BJ (cell line): ENCODE measurements at places on chromosomes 16 and 17. TPM values are rescaled to one million over a fixed set of nuclear protein-coding genes. Genes with fewer than 3 reads are reported as not detected.

DNA sequence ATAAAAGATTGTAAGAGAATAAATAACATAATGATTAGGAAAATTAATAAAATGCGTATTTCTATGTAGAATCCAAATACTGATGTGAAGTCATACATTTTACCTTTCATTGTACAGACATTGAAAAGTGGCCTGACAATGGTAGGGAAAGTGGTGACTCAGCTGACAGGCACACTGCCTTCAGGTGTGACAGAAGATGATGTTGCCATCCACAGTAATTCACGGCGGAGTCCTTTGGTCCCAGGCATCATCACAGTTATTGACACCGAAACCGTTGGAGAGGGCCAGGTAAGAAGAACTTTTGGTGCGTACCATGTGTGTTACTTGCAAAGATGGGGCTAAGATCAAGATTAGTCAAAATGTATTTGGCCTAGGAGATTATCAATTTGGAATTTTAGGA, 232.8 kb downstream of the BCAS3 start:
- DNase-seq, result no peak

DNA sequence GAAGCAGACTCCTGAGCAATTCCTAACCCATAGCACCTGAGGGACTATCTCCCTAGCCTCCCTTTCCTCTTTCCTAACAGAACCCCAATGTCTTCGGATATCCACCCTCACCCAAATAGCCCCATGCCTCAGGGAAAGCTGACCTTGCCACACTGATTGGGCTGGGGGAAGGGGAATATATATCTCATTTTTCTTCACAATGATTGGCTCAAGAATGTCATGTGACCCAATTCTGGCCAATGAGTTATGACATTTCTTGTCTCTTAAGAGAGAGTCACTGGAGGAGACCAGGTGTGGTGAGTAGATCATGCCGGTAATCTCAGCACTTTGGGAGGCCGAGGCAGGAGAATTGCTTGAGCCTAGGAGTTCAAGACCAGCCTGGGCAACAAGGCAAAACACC, 71.9 kb upstream of the NLK start:
- DNase-seq, result no peak

The CDH1 gene
- 0.16 and 0.26 TPM in 2 replicates for polyA plus RNA-seq

DNA sequence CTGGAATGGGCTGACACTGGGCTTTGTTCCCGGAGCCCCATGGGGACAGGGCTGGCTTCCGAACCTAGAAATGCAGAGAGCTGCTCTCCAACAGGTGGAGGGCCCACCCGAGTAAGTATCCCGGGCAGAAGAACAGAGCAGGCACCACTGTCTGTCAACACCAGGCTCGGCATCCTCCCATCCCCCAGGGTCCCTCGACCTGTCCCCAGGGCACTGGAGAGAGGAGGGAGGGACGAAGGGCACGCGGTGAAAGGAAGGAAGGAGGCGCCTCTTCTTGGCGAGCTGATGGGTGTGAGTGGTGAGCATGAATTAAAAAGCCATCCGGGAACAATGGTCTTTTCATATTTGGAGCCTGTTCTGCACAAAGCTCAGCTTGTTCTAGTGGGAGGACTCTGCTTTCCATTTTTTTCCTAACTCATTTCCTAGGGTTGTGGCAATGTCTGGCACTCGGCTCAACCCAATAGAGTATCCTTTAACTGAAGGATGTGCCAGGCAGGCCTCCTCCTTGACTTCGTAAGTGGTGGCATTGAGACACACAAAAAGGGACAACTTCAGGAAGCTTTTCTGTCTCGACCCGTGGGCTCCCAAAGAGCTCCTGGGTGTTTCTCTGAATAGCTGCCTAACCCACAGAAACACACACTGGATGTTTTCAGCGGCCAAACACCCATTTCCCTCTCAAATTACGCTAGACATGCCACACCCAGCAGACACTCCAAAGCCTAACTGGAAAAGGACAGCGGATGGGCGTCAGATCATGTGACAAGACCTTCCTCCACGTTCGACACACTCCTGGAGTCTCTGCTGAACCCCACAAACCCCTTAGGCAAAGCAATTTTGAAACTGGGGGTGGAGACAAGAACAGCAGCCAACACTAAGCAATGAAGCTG, 47.7 kb downstream of the ZFHX3 start:
- DNase-seq, result no peak

DNA sequence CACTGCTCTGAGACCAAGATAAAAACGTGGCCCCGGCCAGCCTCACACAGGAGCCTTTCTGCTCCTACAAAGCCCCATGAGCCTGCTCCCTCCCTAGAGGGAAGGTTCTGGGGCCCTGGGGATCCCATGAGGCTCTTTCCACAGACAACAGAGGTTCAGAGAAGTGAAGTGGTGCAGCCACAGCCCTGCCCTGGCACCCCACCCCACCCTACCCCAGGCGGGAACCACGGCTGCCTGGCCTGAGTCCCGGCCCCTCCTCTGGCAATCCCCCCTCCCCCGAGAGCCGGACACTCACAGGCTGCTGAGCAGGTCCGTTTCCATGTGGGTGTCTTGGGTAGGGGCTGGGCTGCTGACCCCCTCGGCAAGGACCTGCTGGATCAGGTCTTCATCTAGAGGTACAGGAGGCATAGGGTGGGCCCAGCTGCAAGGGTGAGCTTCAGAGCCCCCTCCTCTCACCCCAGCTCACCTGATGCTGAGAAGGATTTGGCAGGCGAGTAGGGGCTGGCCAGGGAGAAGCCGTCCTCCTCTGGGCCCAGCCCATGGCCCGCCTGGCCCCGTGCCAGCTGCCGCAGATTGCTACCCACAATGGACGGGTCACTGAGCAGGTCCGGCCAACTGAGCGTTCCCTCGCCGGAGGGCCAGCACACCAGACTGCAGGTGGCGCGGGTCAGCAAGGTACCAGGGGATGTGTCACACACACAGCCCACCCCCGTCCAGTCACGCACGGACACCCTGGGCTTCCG, 38.7 kb downstream of the PKD1 start:
- no peak for DNase-seq

GRCh38 chr16:15948532-15949209, 745 bp upstream of the ABCC1 start:
- DNase-seq, result no peak

The ABCC12 gene
- not detected in 2 replicates for polyA plus RNA-seq

- DNase-seq, result no peak
Measured at GRCh38 chr16:31082368-31083045, 6.2 kb downstream of the PRSS53 start.

The CNTNAP4 gene
- polyA plus RNA-seq, result not detected in 2 replicates

DNA sequence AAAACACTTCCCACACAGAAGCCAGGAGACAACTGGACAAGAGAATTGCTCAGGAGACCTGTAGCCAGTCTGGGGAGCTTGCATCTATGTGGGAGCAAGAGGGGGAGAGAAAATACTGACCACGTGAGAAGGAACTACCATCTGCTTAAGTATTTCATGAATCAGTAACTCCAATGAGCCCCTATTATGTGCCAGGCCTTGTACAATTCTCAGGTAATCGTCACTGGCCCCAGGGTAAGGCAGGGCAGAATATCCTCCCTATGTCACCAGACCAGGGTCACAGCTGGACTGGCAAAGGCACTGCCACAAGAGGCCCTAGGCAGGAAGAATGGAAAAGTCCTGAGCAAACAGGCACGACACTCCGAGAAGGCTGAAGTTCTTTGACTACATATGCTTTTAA, 25.9 kb downstream of the USP7 start:
- DNase-seq, result no peak

The MAFG gene
- polyA plus RNA-seq, result 12.2 and 20.6 TPM in 2 replicates

The TBC1D3G gene
- not detected in 2 replicates for polyA plus RNA-seq

GRCh38 chr17:45313996-45314740, 2.7 kb downstream of the MAP3K14 start:
- DNase-seq, result no peak

The AGRP gene
- polyA plus RNA-seq, result not detected in 2 replicates

The PIK3R5 gene
- polyA plus RNA-seq, result 0.02 TPM in 1 of 2 replicates, not detected in the other

- DNase-seq, result no peak
Measured at GRCh38 chr17:79045842-79046196, 21.9 kb downstream of the C1QTNF1 start.

GRCh38 chr16:50602126-50602525, 53.9 kb downstream of the NKD1 start:
- DNase-seq, result no peak

GRCh38 chr16:89330177-89330856, 112.8 kb downstream of the ZNF778 start:
- DNase-seq, result no peak

- no peak for DNase-seq
Measured at GRCh38 chr16:28623172-28623711, 13.4 kb upstream of the SULT1A1 start.

GRCh38 chr16:88539261-88539651, 30.9 kb upstream of the ZC3H18 start:
- DNase-seq, result no peak

- DNase-seq, result no peak
Measured at GRCh38 chr16:87570938-87571867, 31.1 kb upstream of the JPH3 start.

The GLOD4 gene
- polyA plus RNA-seq, result 15.8 and 28.3 TPM in 2 replicates

The TBC1D3H gene
- polyA plus RNA-seq, result not detected in 2 replicates

The ACSF2 gene
- 19.9 and 25.4 TPM in 2 replicates for polyA plus RNA-seq

GRCh38 chr17:50308666-50309065, 34.4 kb downstream of the TMEM92 start:
- no peak for DNase-seq

GRCh38 chr16:85514295-85514597, 98.9 kb upstream of the GSE1 start:
- no peak for DNase-seq

DNA sequence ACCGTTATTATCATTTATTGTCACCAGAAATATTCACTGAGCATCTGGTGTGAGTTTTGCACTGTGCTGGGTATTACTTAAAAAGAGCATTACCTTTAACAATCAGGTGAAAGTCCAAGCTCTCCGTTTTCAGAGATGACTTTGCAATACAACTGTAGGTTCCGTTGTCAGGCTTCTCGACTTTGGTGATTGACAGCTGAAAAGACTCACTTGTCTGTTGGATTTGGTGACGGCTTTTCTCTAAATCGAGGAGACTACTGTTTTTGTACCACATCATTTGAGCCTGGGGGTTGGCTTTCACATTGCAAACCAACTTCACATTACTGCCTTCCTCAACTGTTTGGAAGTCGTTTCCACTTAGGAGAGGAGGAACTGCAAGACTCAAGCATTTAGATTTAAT, 9.1 kb downstream of the TMIGD1 start:
- DNase-seq, result no peak

- no peak for DNase-seq
Measured at GRCh38 chr17:8417806-8418205, 17.9 kb upstream of the NDEL1 start.

The STX4 gene
- 41.7 and 53.6 TPM in 2 replicates for polyA plus RNA-seq

DNA sequence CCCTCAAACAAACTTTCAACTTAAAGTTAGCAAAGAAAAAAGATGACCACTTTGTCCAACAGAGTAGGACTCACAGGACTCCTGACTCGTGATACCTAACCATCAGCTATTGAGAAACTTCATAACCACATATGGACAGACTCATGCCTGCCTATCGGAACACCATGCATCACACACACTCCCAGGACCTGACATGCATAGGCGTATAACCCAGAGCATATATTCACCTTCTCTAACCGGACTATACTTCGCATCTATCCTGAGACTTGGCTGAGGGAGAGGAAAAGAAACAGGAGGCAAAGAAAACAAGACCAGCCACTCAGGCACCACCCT, 2.2 kb downstream of the PIP4K2B start:
- no peak for DNase-seq

The PIRT gene
- not detected in 2 replicates for polyA plus RNA-seq

The TEKT1 gene
- polyA plus RNA-seq, result not detected in 2 replicates

The CRYBA1 gene
- polyA plus RNA-seq, result not detected in 2 replicates

The CDIPT gene
- polyA plus RNA-seq, result 148 and 225 TPM in 2 replicates

GRCh38 chr16:729768-730665, 3.1 kb downstream of the HAGHL start:
- no peak for DNase-seq

DNA sequence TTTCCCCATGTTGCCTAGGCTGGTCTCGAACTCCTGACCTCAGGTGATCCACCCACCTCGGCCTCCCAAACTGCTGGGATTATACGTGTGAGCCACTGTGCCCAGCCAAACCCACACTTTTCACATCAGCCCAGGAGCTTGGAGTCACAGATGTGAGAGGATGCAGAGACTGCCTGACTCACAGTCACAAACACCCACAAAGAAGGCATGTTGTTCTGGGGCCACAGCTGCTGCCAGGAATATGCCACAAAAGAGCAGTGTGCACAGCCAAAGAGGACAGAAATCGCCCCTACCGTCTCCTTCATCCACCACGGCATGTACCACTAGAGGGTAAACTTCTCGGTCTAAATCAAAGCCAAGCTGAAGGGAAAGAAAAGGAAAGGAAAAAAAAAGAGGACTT, 25.1 kb upstream of the FOXJ1 start:
- no peak for DNase-seq

The TPSG1 gene
- not detected in 2 replicates for polyA plus RNA-seq

The LCAT gene
- 7.9 and 13.6 TPM in 2 replicates for polyA plus RNA-seq

DNA sequence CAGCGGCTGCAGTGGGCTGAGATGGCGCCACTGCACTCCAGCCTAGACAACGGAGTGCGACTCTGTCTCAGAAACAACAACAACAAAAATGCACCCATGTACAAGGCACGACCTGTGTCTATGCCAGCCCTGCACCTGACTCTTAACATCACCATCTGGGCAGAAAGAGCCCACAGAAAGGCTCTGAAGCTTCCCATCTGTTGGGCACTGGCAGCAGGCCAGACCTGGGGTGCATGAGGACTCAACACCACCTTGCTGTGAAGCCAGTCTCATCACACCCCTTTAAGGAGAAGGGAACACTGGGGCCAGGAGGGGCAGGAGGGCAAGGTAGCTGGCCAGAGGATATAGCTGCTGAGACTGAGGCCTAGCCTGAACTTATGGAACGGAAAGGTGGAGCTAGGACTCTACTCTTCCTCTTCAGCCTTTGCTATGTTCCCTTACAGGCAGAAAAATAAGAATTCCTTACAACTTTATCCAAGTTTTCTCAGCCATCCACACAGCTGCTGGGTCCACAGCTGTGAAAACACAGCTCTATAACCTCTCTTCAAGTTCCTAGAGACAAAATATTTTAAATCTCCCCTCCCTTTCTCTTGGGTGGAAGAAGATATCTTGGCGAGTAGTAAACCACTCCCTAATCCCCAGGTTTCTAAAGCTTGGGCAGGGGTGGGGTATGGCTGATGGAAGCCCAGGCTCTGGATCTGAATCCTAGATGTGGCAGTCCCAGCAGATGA, 2.8 kb downstream of the ELOB start:
- no peak for DNase-seq

- no peak for DNase-seq
Measured at GRCh38 chr17:44595216-44595775, 38.0 kb downstream of the FZD2 start.

The SLC47A1 gene
- 0.11 and 0.22 TPM in 2 replicates for polyA plus RNA-seq

- no peak for DNase-seq
Measured at GRCh38 chr17:79125503-79125902, 50.9 kb downstream of the ENGASE start.

The XYLT1 gene
- 14.6 and 15.9 TPM in 2 replicates for polyA plus RNA-seq

GRCh38 chr17:40559954-40560591, 5.2 kb downstream of the CCR7 start:
- DNase-seq, result peak; percentile 62

The RNF112 gene
- 0.60 and 0.70 TPM in 2 replicates for polyA plus RNA-seq

GRCh38 chr17:50899005-50899460, 32.9 kb upstream of the TOB1 start:
- DNase-seq, result no peak

The KRT33B gene
- polyA plus RNA-seq, result 1.2 and 1.8 TPM in 2 replicates

GRCh38 chr17:2282297-2282873, 21.2 kb downstream of the SMG6 start:
- DNase-seq, result no peak

- DNase-seq, result no peak
Measured at GRCh38 chr17:14196377-14196997, 40.2 kb downstream of the CDRT15 start.

The RAB26 gene
- polyA plus RNA-seq, result 0.36 and 0.67 TPM in 2 replicates
